Keratinocyte (primary cell): ENCODE measurements at places on chromosomes 6 and 20.
A peak's percentile ranks its signal among the peaks of the same experiment; 100 is the strongest.

DNA sequence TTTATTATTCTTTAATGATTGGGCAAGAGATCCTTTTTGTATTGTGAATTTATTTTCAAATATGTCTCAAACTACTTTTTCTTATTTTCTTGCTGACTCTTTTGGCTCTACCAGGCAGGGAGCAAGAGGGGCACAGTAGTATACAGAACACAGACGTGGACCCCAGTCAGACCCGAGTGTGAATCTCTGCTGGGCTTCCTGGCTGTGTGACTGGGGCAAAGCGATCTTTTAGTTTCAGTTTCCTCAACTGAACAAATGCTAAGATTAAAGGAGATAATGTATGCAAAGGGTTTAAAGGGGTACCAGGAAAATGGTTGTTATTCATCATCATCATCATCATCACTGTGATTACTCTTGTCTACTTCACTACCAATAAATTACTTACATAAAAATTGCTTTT, 317.5 kb downstream of the HIVEP2 start:
- H3K27ac ChIP-seq = peak overlapping the region; percentile 27
- H3K4me1 ChIP-seq = peaks cover 9% of the 10 kb centered on the region
- no peaks in the 10 kb centered on the region for H3K36me3 ChIP-seq
- peak overlapping the region; percentile 15 for H3K4me3 ChIP-seq

GRCh38 chr6:89085409-89086205, 5.1 kb downstream of the PNRC1 start:
- H3K27ac ChIP-seq = no peak overlapping the region
- peaks cover 13% of the 10 kb centered on the region for H3K4me1 ChIP-seq
- H3K27me3 ChIP-seq = no peaks in the 10 kb centered on the region
- H3K36me3 ChIP-seq = no peaks in the 10 kb centered on the region
- H3K4me3 ChIP-seq = no peak overlapping the region

DNA sequence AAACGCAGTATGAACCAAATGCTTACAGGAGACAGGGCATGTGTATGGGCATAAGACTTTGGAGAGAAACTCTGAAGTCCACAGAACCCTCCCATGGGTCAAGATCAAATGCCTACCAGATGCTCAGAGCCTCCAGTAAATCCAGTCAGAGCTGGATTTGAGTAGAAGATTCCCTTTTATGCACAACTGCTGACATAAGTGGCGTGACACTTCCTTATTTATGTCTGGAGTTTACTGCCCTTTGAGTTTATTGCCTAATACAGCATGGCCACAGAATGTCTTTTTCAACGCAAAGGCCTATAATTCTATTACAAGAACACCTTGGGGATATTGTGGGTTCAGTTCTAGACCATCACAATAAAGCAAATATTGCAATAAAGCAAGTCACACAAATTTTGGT, 220.0 kb upstream of the FOXQ1 start:
- H3K36me3 ChIP-seq = no peaks in the 10 kb centered on the region
- peaks cover 14% of the 10 kb centered on the region for H3K4me1 ChIP-seq
- no peak overlapping the region for H3K27ac ChIP-seq
- DNase-seq = no peak
- no peaks in the 10 kb centered on the region for H3K27me3 ChIP-seq

DNA sequence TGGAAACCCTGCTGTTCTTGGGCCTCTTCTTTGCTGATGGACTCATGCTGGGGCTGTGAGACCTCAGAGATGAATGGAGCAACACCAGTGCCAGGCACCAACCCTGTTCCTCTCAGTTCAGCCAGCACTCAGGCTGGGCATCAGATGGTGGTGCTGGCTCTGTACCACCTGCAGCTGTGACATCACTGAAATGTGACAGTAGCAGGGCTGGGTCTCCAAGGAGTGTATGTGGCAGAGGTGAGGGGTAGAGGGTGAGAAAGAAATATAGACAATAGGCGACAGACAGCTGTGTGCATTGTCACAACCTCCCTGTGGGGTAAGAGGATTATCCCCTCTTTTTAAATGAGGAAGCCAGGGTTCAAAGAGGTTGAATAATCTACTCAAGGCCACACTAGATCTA, at the start of gene TP53TG5:
Gene TP53TG5 (minus strand): TSS at position 135 of the 400 bp plus-strand sequence. CDS start 89 bp downstream, at position 46.
- H3K27ac ChIP-seq = no peak within 1 kb of the TSS
- H3K27me3 ChIP-seq = no peaks in the 10 kb centered on the region
- peaks cover 1% of the 10 kb centered on the region for H3K36me3 ChIP-seq
- no peak for DNase-seq
- H3K4me1 ChIP-seq = peaks cover 2% of the 10 kb centered on the region
- no peak within 1 kb of the TSS for H3K4me3 ChIP-seq
